ENCODE measurements at places on chromosomes 16 and 17.

DNA sequence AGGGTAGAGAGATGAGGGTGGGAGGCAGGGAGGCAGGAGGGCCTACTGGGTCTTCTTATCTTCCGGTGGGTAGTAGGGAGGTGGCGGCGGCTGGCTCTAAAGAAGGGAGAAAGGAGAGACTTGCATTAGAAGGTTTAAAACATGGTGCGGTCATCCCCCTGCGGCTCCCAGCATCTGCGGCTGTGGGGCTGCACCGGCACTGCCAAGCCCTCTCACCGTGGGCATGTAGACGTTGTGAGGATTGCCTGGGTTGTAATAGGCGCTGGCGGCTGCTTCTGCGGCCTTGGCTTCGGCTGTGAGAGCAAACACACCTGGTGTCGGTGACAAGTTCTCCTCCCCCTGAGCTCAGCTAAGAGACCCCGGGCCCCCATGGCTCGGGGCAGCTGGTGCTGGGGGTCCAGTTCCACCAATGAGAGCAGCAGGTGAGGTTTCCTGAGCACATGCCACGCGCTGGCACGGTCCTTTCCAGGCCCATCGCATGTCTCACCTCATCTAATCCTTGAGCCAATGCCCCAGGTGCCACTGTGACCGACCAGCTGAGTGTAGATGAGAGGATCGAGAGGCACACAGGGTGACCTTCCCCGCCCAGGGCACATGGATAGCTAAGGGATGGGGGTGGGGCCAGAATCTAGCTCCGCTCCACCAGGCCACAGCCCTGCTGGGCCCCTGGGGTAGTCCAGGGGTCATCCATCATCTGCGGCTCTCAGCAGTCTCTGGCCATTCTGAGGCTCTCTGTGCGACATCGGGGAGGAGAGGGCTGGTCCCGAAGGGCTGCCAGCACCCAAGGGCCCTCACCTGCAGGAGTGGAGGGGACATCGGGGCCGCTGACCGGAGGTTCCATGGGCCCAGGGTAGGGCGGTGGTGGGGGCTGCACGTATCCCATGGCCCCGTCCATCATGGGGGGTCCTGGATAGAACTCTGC is 2.7 kb upstream of the UNC13D start:
- no peak for DNase-seq

DNA sequence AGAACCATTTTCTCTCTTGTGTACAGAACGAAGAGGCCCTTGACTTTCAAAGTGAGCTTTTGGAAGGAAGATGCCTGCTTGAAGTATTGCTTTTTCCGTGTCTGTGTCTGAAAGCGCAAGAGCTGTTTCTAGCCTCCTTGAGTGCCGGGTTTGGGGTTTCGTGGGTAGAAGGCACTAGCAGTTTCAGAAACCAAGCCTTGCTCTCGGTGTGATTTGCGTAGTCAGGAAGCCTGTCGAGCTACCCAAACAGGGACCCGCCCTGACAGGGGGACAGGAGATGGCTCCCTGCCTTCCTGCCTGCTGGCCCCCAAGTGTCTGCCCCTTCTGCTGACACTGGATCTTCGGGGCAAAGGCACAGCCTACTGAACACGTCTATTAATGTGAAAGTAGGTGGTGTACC is 322.0 kb downstream of the MAF start:
- DNase-seq, result no peak

GRCh38 chr17:79047291-79047920 is 23.4 kb downstream of the C1QTNF1 start:
- DNase-seq, result no peak

DNA sequence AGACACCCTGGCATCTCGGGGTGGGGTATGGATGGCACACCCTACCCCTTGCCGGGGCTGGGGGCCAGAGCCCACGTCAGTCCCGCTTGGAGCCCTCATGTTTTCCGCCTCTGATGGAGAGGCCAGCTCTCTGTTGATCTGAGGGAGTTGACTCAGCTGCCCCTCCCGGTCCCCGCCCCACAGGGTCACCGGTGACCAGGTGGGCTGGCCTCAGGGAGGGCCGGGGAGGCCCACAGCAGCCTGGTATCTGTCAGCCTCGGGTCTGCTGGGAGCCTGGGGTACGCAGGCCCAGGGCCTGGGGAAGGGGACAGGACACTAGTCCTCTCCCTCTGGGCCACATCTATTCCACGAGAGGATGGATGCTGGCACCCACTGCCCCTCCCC is 109.5 kb upstream of the CIBAR2 start:
- DNase-seq, result no peak

- DNase-seq, result peak; percentile 3
Observed at GRCh38 chr17:62902531-62903220, 63.4 kb upstream of the TANC2 start.

- DNase-seq, result peak; percentile 12
Observed at GRCh38 chr16:49972280-49972679, 52.7 kb upstream of the CNEP1R1 start.

DNA sequence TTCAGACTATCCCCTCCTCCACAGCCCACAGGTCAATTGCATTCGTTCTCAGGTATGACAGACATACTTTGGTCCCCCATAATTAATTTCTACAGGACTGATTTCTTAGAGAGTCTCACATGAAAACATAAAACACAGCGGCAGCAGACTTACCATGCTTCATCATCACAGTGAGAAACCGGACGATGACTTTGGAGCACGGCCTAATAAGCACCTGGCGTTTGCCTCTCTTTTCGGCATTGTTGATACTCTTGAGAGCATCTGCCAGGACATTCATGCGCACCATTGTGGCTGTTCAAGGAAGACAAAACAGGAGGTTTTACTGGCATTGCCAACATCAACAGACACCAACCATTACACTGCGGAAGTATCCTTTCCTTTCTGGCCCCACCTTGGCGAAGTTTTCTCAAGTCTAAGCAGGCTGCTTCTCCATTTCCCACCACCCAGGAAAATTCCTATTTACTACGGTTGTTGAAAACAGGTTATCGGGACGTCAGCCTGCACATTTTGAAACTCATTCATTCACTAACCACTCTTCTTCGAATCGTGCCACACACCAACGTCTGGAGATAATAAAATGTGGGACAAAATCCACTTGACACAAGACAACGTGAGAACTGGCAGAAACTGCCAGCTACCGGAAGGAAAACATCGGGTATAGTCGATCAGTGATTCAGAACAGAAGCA is 1.2 kb downstream of the RPS15A start:
- DNase-seq, result no peak

DNA sequence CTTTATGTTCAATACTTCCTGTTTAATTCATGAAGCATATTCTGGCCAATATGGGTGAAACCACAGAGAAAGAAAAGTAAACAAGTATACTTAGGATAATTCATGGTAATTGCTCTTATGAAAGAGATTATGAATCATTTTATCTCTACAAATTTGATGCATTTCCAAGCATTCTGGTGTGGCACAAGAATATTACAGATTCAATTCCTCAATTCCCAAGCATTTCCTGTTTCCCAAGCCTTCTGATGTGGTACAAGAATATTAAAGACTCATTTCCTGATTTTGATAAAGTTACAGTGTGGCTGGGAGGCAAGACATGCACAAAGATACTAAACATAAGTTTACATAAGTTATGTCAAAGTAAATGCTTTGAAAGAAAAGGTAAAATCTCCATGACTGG is 126.1 kb upstream of the NUDT7 start:
- DNase-seq, result no peak

- no peak for DNase-seq
Observed at GRCh38 chr17:40063187-40063771, 514 bp downstream of the THRA start.

- no peak for DNase-seq
Observed at GRCh38 chr17:83199500-83200201, 120.2 kb downstream of the METRNL start.

GRCh38 chr17:15456496-15456895 is 10.9 kb downstream of the CDRT4 start:
- no peak for DNase-seq

GRCh38 chr16:87968541-87968940 is 17.3 kb downstream of the BANP start:
- no peak for DNase-seq

- DNase-seq, result no peak
Observed at GRCh38 chr16:21641916-21642315, 10.5 kb downstream of the IGSF6 start.

GRCh38 chr17:76499267-76499667 is 2.0 kb downstream of the RHBDF2 start:
- no peak for DNase-seq

DNA sequence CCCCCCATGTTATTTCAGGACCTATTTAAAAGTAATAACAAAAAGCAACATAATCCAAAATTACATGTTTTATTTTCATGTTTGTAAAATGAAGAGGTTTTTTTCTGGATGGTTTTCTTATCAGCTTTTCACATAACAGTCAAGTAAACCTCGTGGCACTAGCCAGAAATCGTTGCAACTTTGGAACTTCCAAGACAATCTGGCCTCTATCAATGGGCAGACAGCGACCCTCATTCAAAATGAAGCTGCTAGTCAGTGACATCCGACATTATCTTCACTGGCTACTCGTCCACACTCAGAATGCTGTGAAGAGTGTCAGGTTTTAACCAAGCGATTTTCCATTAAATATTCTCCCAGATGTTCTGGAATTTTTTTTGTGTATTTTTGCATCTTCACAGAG is 22.7 kb downstream of the ZNF652 start:
- no peak for DNase-seq

- DNase-seq, result no peak
Observed at GRCh38 chr17:57518587-57519581, 226.2 kb downstream of the CCDC182 start.

DNA sequence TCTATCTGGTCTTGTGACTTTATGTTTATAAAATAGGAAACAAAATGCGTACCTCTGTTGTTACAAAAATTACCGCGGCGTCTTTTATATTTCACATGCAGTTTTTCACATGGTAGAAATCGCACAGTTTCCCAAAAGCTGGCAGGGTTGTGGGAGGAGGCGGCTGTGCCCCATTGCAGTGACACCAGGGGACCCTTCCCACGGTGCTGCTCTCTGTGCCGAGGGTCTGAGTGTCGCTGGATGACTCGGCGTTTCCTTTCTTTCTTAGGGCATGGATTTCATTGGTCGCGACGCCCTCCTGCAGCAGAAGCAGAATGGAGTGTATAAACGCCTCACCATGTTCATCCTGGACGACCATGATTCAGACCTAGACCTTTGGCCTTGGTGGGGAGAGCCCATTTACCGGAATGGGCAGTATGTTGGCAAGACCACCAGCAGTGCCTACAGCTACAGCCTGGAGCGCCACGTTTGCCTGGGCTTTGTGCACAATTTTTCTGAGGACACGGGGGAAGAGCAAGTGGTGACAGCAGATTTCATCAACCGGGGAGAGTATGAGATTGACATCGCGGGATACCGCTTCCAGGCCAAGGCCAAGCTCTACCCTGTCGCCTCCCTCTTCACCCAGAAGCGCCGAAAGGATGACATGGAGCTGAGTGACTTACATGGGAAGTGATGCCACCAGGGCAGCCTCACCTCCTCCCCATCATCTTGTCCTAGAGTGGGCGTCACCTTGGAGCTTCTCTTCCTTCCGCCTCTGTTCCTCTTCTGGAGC is 17.2 kb upstream of the CLEC18C start:
- no peak for DNase-seq

GRCh38 chr16:84839054-84839453 is 19.3 kb downstream of the CRISPLD2 start:
- no peak for DNase-seq

DNA sequence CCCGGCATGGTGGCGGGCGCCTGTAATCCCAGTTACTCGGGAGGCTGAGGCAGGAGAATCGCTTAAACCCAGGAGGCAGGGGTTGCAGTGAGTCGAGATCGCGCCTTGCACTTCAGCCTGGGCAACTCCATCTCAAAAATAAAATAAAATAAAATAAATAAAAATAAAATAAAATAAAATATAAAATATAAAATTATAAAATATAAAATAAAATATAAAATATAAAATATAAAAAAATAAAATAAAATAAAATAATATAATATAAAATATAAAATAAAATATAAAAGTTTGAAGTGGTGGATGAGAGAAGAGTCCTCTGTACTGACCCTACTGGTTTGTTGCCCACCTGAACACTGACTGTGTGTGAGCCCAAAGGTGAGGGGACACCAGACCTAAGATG is 15.2 kb downstream of the CCDC42 start:
- DNase-seq, result no peak

GRCh38 chr16:26344976-26345375 is 653.2 kb downstream of the HS3ST4 start:
- no peak for DNase-seq

- no peak for DNase-seq
Observed at GRCh38 chr16:662095-662494, 5.8 kb upstream of the RHOT2 start.

GRCh38 chr16:20904507-20905081 is 4.0 kb downstream of the LYRM1 start:
- DNase-seq, result no peak

DNA sequence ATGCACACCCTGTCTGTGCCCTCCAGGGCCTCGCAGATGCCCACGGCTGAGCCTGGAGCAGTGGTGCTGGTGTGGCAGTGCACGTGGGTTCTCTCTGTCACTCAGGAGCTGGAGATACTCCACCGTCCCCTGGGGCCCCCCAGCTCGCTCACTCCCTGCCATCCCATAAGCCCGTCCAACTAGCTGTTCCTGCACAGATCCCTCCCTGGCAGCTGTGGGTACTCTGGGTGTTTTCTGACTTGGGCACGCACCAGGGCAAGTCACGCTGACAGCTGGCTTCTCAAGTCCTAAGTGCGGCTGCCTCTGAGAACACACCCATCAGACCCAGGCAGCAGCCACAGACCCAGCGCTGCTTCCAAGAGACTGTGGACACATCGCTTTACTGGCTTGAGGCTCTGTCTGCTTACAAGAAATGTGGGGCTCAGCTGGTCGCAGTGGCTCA is 25.4 kb upstream of the ITGB4 start:
- DNase-seq, result no peak

DNA sequence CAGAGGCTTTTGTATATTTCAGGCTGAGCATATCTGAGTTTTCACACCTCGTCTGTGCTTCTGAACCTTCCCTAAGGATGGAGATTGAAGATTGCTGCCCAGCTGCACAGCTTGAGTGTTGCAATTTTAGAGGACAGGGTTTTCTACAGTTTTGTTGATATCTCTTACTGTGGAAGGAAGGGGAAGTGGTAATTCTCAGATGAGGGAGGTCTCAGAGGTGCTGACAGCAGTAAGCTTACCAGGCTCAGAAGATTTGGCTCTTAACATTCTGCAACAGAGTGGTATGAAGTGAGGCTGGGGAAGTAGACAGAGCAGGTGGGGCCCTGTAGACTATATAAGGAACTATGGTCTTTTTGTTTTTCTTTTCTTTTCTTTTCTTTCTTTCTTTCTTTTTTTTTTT is 45.8 kb upstream of the ARHGAP17 start:
- no peak for DNase-seq

- peak; percentile 24 for DNase-seq
Observed at GRCh38 chr17:62671553-62671952, 44.1 kb downstream of the MRC2 start.

DNA sequence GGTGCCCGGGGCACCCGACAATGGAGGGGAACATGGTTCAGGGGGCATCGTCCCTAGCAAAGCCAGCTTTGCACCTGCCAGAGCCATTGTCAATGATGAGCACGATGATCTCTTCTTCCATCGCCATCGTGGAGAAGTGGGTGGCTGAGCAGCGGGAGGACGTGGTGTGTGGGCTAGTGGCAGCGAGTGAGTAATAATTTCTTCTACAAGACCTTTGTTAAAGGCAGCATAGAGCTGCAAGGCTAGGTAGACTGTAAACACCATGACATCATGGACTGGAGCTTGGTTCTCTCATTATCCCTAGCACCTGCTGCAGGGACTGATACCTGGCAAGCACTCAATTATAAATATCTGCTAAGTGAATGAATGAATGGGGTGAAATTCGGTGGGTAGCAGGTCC is 6.7 kb upstream of the HEATR3 start:
- DNase-seq, result no peak

Data from COR-L47 (cell line).